ENCODE measurements at places on chromosomes 7 and 10. TPM values are rescaled to one million over a fixed set of nuclear protein-coding genes. Genes with fewer than 3 reads are reported as not detected.
A peak's percentile ranks its signal among the peaks of the same experiment; 100 is the strongest.

The DPP6 gene
- total RNA-seq = not detected

DNA sequence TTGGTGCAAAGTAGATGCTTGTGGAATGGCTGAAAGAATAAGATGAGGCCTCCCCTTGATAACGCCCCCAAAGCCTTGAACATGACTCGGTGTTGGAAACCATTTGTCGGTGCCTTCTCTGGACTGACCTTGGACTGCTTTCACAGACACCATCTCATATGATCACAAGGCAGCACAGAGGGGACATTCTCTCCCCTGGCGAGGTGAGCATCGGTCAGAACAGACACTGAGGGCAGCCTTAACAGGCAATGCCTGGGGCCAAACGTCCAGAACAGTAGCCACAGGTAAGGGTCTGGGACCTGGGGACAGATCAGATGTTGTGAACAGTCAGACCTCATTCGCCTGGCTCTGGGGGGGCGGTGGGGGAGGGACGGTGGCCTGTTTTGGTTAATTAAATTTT, 2.8 kb upstream of the TRRAP start:
- no peak for DNase-seq

DNA sequence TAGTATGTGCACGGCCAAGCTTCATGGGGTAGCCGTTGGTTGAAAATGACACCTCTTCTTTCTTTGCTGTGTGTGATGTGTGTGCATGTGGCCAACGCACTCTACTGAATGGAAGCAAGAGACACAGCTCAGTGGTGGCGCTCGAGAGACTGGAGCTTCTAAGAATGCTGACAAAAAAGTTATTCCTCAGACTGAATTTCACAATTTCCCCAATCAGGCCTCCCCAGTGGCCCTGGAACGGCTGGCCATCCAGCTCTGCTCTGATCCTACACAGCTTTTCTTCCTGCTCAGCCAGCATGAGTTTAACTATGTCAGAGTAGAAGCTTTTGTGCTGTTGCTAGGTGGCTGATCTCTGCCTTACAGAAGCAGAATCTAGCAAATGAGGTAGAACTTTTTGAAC, 186.7 kb upstream of the PLXDC2 start:
- no peak for DNase-seq

The OR2A12 gene
- not detected for total RNA-seq

GRCh38 chr7:112283382-112283910, 77.0 kb downstream of the ZNF277 start:
- no peak for DNase-seq

DNA sequence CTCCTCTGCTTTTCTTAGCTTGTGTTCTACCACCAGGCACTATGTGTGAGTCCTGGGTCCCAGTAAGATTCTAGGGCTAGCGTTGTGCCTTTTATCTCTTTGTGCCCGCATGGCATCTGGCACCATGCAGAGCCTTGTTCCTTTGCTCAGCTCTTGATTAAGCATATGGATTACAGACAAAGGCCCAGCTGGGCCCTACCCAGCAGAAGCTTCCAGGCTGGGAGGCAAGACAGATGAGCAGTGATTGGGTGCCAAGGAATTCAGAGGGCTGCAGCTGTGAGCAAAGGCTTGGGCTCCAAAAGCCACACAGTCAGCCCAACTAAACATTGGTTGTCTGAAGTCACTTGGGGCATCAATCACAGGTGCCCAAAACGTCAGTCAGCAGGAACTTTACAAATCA, 2.0 kb downstream of the ACSM6 start:
- DNase-seq = no peak

DNA sequence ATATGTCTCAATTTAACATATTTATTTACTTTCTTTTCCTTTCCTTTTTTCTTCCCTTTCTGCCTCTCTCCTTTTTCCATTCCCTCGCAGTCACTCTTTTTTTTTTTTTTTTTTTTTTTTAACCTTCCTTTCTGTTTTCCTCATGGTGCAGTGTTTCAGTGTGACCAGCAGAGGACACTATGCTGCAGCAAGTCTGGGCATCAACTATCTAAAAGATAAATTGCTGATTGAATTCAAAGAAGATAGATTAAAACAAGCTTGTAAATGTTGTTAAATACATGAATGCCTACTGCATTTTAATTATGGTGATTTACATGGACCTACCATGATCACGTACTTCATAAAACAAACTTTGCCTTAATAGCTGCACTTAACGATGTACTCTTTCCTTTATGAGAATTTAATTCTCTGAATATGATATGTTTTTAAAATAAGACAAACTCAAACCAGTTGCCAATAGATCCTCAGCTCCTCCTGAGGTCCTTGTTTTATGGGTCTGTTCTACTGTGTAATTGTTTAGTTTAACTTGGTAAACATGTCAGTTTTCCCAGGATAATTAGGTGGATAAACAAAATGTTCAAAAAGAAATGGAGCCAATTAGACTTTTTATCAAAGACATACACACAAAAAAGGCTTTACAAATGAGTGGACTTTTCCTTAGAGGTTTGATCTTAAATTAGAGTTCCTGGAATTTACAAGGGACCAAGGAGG, 101.0 kb upstream of the AGR3 start:
- DNase-seq = no peak

The FAM20C gene
- total RNA-seq = 84.2 TPM

DNA sequence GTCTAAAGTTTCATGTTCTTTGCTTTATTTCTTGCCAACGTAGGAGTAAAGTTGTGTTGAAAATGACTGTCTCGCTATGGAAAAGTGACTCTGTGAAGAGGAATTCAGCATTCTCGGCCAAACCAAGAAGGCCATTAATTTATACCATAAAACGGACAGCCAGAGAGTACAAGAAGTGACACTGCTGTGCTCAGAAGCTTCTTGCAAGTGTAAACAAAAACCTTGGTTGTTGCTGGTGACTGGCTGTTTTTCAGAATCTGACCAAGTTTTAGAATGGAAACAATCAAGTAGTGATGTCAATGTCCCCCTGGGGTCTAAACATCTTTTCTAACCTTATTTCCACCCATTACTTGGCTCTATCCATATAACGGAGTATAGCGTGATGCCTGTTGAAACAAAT, 201.9 kb downstream of the INHBA start:
- DNase-seq = no peak

- DNase-seq = peak; percentile 74
These were observed 12.7 kb upstream of the MACC1 start for GRCh38 chr7:20229646-20230500.

- DNase-seq = peak; percentile 13
These were observed 120.1 kb downstream of the ARHGAP12 start for GRCh38 chr10:31808258-31809218.

DNA sequence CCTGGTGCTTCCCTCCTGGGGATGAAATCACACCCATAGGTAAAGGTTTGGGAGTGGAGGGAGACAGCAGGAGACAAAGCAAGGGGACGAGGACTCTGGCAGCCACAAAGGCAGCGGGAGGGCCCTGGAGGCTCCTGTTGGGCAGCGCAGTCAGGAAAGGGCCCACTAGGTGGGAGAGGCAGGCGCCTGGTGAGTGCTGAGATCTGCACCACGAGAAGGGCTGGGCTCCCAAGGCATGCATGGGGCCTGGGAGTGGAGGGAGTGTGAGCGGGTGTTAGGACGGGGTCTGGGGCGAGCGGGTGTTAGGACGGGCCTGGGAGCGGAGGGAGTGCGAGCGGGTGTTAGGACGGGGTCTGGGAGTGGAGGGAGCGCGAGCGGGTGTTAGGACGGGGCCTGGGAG, 13.0 kb downstream of the GET4 start:
- DNase-seq = no peak

The GJC3 gene
- total RNA-seq = not detected

The CYP3A4 gene
- not detected for total RNA-seq

DNA sequence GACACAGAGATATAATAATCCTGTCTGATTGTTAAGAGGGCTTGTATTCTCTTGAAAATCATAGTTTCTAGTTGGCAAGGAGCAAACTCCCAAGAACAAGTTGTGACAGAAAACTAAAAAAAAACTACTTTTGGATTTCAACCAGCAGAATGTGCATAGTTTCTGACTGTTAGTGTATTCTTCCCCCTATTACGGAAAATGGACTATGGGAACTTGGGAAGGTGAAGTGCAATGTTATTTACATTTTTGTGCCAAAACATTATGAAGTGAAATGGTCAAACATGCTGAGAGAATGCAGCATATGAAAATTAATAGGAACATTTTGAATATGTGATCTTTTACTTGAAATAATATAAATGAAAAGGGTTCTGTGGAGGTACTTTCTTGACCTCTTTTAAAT, 660.8 kb downstream of the SUGCT start:
- DNase-seq = no peak
